Effector memory CD4-positive, alpha-beta T cell (primary cell): ENCODE measurements at places on chromosomes 5 and 9.

DNA sequence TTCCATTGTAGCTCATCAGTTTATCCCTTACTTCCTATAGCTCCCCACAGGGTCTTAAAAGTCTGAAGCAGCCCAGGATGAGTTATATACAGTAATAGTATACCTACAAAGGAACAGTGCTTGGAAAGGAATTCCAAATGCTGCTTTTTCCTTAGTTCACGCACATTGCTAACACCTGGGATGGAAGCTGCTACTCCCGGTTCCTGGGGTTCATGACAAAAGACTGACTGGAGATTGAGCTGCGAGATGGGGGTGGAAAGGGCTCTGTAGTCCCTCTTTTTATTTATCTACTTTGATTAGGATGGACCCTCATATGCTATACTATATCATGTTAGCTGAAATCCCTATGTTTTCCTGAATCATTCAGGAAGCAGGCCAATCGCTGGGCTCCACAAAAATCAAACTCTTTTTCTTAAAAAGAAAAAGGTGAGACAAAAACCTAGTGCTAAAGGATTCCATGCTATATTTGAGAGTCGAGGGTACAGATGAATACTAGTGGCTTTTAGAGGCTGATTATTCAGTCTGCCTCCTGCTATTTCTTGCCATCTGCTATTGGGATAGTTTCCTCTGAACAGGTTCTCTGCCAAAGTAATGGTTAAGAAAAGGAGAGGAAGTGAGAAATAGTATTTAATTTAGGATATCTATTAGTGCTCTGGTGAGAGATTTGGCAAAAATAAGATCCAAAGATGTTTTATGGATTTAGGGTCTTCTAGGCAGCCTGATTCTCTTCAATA, 81.2 kb downstream of the MRPS27 start:
- no peak for DNase-seq

GRCh38 chr5:160439205-160439600, 17.5 kb downstream of the PTTG1 start:
- DNase-seq, result peak; percentile 80

DNA sequence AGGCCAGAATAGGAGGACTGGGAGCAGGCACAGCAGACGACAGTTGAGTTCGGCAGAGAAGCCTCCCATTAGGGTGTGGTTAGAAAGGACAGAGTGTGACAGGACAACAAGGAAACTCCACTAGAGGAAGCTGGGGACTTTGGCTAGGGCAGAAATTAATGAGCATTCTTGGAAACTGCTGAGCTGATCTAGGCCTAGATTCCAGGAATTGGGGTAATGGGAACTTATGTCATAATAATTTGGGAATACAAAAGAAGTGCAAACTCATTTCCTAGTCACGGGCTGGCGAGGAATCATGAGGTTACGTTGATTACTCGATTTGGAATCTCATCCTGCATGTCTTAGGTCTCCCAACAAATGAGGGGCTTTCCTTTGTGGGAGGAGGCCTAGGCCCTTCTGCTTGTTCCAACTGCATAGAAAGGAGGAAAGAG, 144.6 kb upstream of the RPS23 start:
- DNase-seq, result no peak

DNA sequence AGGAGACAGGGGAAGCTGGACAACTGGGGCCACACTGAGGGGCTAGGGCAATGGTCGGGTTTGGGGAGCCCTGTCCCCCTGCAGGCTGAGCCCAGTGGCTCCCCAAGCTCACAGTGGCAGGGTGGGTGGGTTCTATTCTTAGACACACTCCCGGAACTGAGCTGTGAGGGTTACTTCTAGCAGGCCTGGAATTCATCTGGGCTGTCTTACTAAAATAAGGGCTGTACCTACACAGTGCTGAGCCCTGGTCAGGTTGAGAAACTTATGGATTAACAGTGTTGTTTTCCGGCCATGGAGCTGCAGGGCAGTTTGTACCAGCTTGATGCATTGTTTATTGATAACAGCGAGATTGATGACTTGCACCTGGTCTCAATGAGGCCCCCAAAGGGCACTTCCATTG, 58.8 kb downstream of the C5orf15 start:
- DNase-seq, result no peak

DNA sequence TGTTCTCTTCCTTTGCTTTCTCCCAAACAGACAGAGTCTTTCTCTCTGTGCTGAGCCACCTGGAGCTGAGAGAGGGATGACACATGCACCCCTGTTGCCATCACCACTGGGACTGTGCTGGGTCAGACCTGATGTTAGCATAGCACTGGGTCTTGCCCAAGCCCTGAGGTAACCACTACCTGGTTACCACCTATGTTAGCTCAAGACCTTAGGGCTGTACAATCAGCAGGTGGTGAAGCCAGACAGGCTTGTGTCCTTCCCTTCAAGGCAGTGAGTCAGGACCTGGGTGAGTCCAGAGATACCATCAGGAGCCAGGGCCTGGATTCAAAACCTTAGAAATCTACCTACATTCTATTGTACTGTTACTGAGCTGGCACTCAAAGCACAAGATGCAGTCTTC, 32.1 kb downstream of the FST start:
- no peak for DNase-seq

DNA sequence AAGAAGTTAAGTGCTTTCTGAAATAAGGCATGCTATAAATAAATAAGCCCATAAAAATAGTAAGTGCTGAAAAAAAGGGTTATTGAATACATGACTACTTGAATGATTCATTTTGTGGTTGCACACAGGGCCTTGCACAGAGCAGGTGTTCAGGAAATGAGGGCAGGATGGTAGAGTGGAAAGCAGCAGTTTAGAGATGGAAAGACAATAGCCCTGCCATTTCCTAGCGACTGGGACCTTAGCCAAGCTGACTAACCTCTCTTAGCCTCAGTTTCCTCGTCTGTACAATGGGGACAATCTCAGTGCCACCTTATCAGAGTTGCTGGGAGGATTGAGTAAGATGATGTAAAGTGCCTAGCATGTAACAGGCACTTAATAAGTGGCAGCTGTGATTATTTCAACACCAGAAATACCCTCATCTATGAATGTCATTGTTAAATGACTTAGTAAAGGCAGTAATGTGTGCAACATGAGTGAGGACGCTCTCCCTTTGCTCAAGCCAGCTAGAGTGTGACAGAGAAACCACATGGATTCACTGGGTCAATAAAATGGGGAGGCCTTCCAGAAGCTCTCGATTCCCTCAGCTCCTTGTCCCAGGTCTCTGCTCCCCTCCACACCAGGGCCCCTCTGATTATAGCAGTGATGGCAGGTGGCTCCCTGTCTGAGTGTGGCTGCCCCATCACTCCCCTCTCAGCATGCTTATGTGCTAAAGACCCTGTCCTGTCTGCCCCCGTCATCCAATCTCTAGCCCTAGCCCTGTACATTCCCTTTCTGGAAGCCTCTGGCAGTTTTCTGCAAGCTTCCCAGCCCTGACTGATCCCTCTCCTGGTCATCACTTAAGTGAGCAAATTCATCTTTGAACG, 16.0 kb upstream of the PHF19 start:
- peak; percentile 50 for DNase-seq

DNA sequence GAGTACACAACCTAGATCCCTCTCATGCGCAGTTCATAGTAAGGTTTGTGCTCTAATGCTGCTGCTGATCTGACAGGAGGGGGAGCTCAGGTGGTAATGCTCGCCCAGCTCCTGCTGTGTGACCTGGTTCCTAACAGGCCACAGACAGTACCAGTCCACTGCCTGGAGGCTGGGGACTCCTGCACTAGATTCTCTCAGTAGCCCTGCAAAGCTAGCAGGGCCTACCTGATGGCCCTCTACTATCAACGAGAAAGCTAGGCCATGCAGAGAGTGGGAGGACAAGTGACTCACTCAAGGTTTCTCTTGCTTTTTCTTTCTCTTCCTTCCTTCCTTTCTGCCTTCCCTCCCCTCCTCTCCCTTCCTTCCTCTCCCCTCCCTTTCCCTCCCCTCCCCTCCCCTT, 55.1 kb upstream of the TEX48 start:
- DNase-seq, result no peak

DNA sequence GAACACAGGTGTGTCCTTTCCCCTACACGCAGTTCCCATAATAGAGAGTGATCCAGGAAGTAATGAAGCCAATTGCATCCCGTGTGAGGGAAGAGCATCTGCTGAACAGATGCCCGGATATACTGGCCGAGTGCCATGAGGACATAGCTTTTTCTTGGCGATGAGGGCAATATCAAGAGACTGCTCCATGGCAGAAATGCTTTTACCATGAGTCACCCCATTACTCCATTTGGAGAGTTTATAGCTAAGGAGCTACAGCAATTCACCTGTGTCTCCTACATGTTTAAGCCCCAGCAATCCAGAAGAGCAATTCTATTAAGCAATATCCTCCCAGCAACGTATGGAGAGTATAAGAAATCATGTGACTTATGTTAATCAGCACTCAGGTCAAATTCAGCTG, 222.0 kb upstream of the KLF4 start:
- DNase-seq, result no peak

GRCh38 chr5:125891061-125891725, 532.0 kb upstream of the GRAMD2B start:
- no peak for DNase-seq

DNA sequence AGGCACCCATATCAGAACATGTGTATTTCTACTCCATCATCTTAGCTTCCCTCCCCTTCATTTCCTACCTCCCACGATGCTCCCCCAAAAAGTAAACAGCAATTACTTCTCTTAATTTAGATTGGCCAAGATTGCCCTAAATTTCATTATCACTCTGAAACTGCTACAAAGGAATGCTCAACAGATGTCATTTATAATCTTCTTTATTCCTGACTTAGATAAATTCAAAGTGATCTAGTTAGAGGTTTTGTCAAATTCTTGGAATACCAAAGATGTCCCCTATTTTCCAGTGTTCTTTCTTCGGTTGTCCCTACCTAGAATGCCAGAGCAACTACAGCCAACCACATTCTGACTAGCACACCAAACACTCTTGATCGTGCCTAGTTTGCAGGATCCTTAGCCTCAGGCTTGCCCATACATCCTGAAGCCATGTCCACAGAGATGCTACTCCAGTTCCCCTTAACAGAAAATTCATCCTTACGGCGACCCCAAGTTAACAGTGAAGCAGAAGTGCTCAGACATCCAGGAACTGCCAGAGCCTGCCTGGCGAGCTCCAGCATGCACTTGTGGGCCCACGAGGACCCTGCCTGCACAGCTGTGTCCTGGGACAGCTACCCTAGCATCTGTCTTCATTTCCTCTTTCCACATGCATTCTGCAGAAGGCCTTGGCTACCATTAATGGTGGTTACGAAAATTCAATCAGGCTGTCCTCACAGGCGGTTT, 31.6 kb downstream of the DAP start:
- DNase-seq, result no peak

GRCh38 chr5:154086641-154087040, 47.9 kb downstream of the MFAP3 start:
- no peak for DNase-seq

DNA sequence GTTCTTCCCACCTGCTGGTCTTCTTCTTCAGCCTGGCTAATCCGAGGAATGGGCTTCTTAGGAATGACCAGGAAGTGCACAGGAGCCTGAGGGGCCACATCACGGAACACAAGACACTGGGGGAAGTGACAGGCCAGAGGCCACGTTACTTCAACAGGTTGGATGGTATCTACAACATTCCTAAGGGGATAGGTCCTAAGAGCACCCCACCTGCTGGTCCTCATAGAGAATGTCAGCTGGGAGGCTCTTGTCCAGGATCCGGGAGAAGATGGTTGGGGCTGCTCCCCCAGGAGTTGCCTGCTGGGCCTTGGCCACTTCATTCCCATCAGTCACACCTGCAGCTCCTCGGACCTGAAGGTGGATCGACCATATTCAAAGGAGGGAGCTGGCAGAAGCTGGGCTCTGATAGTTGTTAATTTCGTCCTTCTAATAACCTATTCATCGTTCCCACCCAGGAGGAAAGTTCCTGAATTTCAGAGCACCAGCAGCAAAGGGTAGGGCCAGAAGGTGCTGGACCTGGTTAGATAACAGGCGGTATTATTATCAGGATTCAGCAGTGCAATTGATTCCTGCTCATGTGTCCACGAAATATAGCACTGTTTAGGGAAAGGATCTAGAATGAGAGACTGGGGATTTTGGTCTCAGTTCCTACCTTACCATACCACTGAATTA, 1.3 kb downstream of the HINT2 start:
- DNase-seq, result no peak

GRCh38 chr9:7163932-7164331, 406.2 kb downstream of the KDM4C start:
- DNase-seq, result no peak

- no peak for DNase-seq
Observed at GRCh38 chr5:78547731-78548615, 100.6 kb downstream of the LHFPL2 start.

DNA sequence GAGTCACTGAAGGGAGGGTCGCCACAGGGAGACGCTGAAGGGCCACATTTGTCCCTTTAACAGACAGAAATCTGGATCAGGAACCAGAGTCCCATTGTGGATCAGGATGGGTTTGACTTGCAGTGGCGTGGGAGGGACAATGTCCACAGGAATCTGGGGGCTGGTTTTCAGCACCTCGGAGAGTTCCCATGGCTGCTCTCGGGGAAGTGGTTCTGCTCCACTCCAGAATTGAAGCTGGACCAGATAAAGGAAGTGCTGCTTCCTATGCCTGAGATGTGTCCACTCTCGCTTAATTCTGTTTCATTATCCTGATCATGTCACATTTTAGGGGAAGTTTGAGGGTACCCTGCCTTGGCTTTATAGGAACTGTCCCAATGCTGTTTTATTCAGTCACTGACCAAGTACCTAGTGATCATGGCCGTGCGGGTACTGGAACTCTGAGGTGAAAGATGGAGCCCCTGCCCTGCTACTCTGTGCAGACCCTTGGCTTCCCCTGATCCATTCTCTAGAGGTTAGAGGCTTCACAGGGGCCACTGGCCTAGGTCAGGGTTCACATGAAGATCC, 28.7 kb downstream of the ENHO start:
- DNase-seq, result no peak

- no peak for DNase-seq
Observed at GRCh38 chr5:176831425-176831824, 21.1 kb downstream of the UNC5A start.

GRCh38 chr5:88656221-88656950, 226.6 kb downstream of the MEF2C start:
- no peak for DNase-seq

GRCh38 chr5:10077791-10078545, 171.7 kb downstream of the ATPSCKMT start:
- no peak for DNase-seq

GRCh38 chr9:94928691-94929368, 202.3 kb downstream of the AOPEP start:
- DNase-seq, result no peak

GRCh38 chr9:94611638-94612068, 18.0 kb upstream of the FBP2 start:
- no peak for DNase-seq
